ENCODE measurements at places on chromosomes 7 and 10. TPM values are rescaled to one million over a fixed set of nuclear protein-coding genes. Genes with fewer than 3 reads are reported as not detected.

The NPTX2 gene
- 9.8 TPM for total RNA-seq

The DMBT1 gene
- total RNA-seq: 0.11 TPM

The MMD2 gene
- total RNA-seq: 10.1 TPM

The TUBAL3 gene
- 0.66 TPM for total RNA-seq

The ARHGAP22 gene
- 6.2 TPM for total RNA-seq

- no peak for DNase-seq
Measured at GRCh38 chr7:19928247-19928646, 154.8 kb upstream of the TMEM196 start.

GRCh38 chr10:62643606-62644587, 160.6 kb upstream of the ADO start:
- no peak for DNase-seq

GRCh38 chr7:121083790-121084251, 95.3 kb downstream of the CPED1 start:
- no peak for DNase-seq

- DNase-seq: no peak
Measured at GRCh38 chr7:12839508-12840153, 152.2 kb downstream of the ARL4A start.

DNA sequence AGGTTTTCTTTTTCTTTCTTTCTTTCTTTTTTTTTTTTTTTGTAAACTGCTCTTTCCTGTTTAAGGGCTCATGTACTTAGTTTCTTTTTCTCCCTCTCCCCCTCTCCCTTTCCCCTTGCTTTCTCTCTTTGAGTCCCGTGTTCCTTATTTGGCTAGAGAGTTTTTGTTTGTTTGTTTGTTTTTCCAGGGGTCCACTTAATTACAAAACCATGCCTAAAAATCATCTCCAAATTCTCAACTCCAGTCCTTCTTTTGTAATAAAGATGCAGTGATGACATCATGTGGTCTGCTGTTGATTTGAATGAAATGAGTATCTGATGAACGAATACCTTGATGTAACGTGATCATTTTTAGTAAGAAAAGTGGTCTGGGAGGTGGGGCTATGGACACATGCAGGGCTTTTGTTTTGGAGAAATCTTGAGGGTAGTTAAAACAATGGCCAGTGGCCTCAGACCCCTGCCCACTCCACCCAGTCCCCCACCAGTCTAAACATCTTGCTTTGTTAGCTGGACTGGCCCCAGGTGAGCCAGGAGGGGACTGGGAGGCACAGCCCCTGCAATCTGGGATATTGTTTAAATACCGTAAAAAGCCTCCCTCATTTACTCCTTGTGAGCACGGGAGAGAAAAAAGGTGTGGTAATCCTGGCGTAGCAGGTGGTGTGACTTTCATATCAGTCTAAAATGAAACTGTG, 165.7 kb downstream of the LRMDA start:
- DNase-seq: no peak

- no peak for DNase-seq
Measured at GRCh38 chr10:123298583-123298982, 144.4 kb downstream of the BUB3 start.

Data from spinal cord (tissue), 10 donors.